MM.1S (cell line): ENCODE measurements at places on chromosomes 3 and 15.
A peak's percentile ranks its signal among the peaks of the same experiment; 100 is the strongest.

DNA sequence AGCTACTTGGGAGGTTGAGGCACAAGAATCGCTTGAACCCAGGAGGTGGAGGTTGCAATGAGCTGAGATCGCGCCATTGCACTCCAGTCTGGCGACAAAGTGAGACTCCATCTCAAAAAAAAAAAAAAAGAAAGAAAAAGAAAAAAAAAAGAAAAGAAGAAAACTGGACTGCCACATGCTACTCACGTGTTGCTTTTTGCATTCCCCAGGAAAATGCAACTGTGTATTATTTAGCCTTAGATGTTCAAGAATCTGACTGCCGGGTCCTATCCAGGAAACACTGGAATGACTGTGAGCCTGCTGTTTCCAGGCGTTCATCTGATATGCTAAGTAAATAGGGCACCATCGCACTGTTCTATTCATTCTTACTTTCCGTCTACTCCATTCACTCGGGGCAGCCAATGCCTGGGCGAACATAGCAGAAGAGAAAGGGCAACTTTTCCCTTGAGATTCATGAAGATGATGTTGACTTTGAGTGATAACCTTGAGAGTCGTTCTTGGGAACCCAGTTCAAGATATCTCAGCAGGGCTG is 21.4 kb downstream of the HRG start:
- no peaks in the 10 kb centered on the region for H3K4me1 ChIP-seq
- no peaks in the 10 kb centered on the region for H3K27me3 ChIP-seq
- H3K36me3 ChIP-seq, result no peaks in the 10 kb centered on the region
- H3K4me3 ChIP-seq, result no peak overlapping the region

- H3K27me3 ChIP-seq, result no peaks in the 10 kb centered on the region
- H3K4me3 ChIP-seq, result no peak overlapping the region
- H3K4me1 ChIP-seq, result no peaks in the 10 kb centered on the region
- no peak overlapping the region for H3K27ac ChIP-seq
Observed at GRCh38 chr3:15527031-15527459, 5.5 kb upstream of the COLQ start.

- peaks cover 18% of the 10 kb centered on the region for H3K4me1 ChIP-seq
- no peaks in the 10 kb centered on the region for H3K36me3 ChIP-seq
- H3K27me3 ChIP-seq, result no peaks in the 10 kb centered on the region
Observed at GRCh38 chr3:167743799-167744198, 8.3 kb downstream of the SERPINI1 start.

DNA sequence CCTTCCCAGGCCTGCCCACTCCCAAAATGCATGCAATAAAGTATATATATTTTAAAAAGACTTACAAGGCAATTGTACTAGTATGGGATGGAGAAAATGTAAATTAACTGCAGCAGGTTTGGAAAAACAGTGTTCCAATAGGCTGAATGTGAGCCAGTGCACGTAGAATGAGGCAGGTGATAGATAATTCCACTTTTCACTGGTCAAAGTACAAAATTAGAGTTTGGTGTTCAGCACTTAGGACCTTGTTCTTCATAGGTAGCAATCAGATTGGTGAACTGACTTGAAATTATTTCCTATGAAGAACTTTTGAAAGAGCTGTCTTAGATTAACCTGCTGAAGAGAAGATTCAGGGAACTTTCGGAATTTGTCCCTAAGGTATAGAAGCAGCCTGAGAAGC is 1.9 kb downstream of the WDR48 start:
- peaks cover 5% of the 10 kb centered on the region; the same call in 1 of the 2 replicates for H3K4me1 ChIP-seq
- no peak overlapping the region for H3K27ac ChIP-seq
- H3K27me3 ChIP-seq, result no peaks in the 10 kb centered on the region
- no peak for DNase-seq
- H3K4me3 ChIP-seq, result no peak overlapping the region
- H3K36me3 ChIP-seq, result 0 out of 2 replicates have a peak, but pooled peaks cover 3% of the 10 kb centered on the region

DNA sequence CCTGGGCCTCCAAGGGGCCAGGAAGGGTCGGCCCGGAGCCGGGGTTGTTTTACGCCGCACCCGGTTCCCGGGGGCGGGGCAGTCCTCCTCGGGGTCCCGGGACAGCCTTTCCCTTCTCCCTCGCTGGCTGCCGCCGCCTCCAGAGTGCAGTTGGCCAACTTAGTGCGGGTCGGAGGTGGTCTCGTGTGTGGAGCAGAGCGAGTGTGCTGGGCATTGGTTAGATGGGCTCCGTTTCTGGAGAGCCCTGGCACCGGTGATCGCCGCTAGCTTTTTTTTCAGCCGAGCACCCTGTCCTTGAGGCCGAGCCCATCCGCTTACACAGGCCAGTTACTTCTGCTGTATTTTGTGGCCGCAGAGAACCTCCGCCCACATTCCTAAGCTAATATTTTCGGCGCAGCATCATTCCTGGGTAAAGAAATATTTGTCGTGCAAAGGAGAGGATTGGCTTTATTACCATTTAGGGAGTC is 585 bp downstream of the KIF23 start:
- H3K4me3 ChIP-seq, result peak overlapping the region; percentile 91
- H3K4me1 ChIP-seq, result peaks cover 4% of the 10 kb centered on the region; the same call in 1 of the 2 replicates
- no peaks in the 10 kb centered on the region; the same call in none of the 2 replicates for H3K36me3 ChIP-seq
- peak overlapping the region; percentile 62; the same call in 1 of the 2 replicates for H3K27ac ChIP-seq
- H3K27me3 ChIP-seq, result no peaks in the 10 kb centered on the region

GRCh38 chr3:196145468-196146262 is 63.8 kb upstream of the TFRC start:
- no peaks in the 10 kb centered on the region for H3K27me3 ChIP-seq
- no peaks in the 10 kb centered on the region for H3K36me3 ChIP-seq
- no peak overlapping the region for H3K27ac ChIP-seq
- no peak overlapping the region for H3K4me3 ChIP-seq
- DNase-seq, result no peak
- H3K4me1 ChIP-seq, result no peaks in the 10 kb centered on the region

- H3K27me3 ChIP-seq, result no peaks in the 10 kb centered on the region
- no peaks in the 10 kb centered on the region for H3K4me1 ChIP-seq
- H3K4me3 ChIP-seq, result no peak overlapping the region
- no peaks in the 10 kb centered on the region for H3K36me3 ChIP-seq
Observed at GRCh38 chr3:49699281-49699979, 10.1 kb downstream of the RNF123 start.

- H3K27me3 ChIP-seq, result no peaks in the 10 kb centered on the region
- no peak for DNase-seq
- H3K36me3 ChIP-seq, result no peaks in the 10 kb centered on the region
- no peak overlapping the region for H3K4me3 ChIP-seq
Observed at GRCh38 chr3:133447750-133448477, 48.1 kb downstream of the BFSP2 start.

DNA sequence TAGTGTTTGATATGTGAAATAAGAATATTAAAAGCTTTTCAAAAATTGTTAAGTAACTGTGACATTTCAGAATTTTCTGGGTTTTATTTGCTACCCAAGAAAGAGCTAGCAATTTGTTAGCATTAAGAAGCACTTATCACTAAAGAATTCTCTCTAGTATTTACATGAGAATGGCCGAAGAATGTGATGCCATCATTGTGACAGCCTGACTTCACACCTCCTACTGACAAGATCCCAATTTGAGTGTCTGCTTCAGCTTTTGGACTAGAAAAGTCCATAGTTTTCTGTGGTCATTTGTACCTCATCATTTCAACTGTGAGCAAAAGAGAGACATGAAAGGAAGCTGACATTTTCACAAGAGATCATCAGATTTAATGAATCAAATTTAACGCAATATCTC is 548.1 kb upstream of the AGTR1 start:
- no peaks in the 10 kb centered on the region for H3K4me1 ChIP-seq
- H3K36me3 ChIP-seq, result no peaks in the 10 kb centered on the region
- no peak overlapping the region for H3K4me3 ChIP-seq
- no peak for DNase-seq

DNA sequence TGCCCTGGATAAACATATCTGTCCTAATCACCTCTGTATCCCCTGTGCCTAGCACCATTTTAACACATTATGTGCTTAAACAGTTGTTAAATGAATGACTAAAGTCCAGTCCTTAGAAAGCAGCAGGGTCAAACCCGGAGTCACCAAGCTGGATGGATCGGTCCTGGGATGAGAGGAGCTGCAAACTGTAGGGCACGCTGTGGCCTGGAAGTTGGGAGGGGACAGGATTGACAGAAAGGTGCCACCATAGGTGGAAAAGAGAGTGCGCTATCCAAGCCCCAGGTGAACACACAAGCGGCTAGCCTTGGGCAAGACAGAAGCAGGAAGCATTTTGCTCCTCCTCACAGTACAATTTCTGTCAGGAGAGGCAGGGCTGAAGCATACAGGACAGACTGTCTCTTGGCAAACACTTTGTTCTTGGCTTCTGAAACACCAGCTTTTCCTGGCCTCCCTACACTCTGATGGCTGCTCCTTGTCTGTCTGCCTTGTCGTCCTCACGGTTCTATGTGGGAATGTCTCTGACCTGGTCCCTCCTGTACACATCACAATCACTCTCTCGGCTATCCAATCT is 48.4 kb upstream of the KY start:
- no peak for DNase-seq
- no peak overlapping the region for H3K4me3 ChIP-seq
- no peak overlapping the region for H3K27ac ChIP-seq
- no peaks in the 10 kb centered on the region for H3K27me3 ChIP-seq

DNA sequence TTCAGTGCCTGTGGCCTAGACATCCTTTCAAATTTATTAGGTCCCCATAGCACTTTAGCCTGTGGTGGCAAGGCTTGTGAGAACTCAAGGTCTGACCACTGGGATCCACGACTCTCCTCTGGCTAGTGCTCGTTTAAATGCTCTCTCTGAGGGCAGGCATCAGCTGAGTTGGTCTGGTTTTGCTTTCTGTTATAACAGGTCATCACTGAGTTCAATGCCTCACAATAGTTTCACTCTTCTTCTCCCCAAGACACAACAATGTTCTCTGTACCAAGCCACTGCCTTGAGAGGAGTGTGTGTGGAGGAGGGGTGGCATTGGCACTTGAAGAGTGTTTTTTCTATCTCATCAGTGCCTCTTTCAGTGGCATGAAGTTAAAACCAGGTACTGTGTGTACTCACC is 7.6 kb downstream of the OR5K4 start:
- H3K4me3 ChIP-seq, result no peak overlapping the region
- no peak overlapping the region for H3K27ac ChIP-seq
- no peaks in the 10 kb centered on the region for H3K27me3 ChIP-seq
